ENCODE measurements at places on chromosomes 12 and 14.
A peak's percentile ranks its signal among the peaks of the same experiment; 100 is the strongest.

DNA sequence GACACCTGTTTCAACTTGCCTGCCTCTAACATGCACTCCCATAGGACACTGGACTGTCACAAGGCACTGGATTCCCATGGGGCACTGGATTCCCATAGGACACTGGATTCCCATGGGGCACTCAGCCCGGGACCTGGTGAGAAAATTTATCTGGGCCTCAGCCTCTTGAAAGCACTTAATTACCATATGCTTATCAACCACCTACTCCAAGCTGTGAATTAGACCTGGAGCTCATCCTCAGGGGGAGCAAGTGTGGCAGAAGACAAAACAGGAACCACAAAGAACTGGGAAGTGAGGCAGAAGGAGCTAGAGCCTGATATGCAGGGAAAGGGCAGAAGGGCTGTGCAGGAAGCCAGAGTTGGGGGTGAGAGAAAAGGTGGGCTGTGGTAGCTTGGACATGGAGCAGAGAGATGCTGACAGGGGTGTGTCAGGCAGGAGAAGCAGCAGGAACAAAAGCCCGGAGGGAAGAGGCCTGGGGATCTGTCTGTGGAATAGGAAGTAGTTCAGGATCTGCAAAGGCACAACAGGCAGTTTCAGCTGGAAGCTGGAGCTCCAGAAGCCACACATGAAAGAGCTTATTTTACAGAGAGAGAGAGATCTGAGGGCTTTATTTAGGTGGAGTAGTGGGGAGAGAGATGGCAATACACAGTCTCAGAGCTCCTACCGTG is 3.1 kb downstream of the KRT82 start:
- DNase-seq = no peak

GRCh38 chr12:19242581-19242980 is 113.0 kb downstream of the PLEKHA5 start:
- no peak for DNase-seq

GRCh38 chr14:62706217-62706616 is 339.0 kb downstream of the KCNH5 start:
- DNase-seq = no peak

- no peak for DNase-seq
Observed at GRCh38 chr12:69123919-69124638, 115.3 kb upstream of the CPSF6 start.

DNA sequence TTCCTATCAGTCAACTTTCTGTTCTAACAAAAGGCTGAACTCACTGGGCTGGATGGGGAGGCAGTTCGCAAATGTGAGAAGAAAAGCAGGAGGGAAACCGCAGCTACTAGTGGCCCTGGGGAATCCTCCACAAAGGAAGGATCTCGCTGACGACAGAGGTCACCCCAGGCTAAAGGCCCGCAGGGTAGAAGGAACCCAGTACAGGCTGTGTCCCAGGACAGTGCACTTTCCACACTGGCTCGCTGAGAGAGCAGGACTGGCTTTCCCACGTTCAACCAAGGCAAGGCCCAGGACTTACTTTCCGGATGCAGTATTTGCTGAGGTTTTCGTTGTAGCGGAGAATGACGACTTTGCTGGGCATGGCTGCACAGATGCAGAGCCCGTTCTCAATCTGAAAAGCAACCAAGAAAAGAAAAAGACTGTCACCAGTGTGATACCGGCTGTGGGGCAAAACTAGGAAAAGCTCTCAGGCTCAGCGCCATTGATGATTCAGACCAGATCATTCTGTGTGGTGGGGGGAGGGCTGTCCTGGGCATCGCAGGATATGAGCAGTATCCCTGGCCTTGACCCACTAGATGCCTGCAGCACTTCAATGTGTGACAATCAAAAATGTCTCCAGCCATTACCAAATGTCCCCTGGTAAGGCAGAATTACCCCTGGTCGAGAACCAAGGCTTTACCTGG is 36.3 kb downstream of the PRKAB1 start:
- peak; percentile 71 for DNase-seq

- DNase-seq = no peak
Observed at GRCh38 chr14:93535537-93535936, 104.8 kb downstream of the UNC79 start.

DNA sequence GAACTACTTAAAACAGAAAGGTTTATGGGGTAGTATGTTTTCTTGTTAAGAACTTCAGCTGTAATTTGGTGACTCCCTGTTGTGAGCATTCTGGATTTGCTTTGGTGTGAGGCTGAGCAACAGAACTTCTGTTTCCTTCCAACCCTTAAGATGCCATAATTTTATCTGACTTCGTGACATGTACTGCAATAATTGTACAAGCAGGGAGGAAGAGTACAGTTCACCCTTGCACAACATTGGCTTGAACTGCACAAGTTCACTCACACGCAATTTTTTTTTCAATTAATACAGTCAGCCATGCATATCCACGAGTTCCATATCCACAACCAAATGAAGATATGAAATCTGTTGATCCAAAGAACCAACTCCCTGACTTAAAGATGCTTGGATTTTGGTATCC is 42.9 kb upstream of the ANKS1B start:
- DNase-seq = no peak

- DNase-seq = no peak
Observed at GRCh38 chr12:45329238-45329637, 113.3 kb downstream of the ANO6 start.

- DNase-seq = peak; percentile 21
Observed at GRCh38 chr12:116236148-116236731, 41.3 kb downstream of the MED13L start.

DNA sequence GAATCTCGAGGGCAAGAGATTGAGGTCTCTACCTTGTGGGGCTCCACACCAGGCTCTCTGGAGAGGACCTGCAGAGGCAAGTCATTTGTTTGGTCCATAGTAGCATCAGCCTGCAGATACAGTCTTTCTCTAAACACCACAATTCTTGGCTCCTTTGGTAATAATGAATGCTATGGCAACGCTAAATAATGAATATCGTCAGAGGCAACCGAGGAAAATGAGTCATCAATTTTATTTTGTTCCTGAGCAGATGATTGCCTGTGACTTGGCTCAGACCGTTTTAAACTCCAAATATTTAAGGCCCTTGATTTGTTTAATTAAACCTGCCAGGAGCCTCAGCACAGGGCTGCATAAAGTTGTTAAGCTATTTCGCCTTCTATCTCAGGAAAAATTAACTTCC is 924.1 kb upstream of the TMEM132C start:
- DNase-seq = no peak

GRCh38 chr14:100590726-100591452 is 3.7 kb upstream of the BEGAIN start:
- no peak for DNase-seq

- DNase-seq = no peak
Observed at GRCh38 chr12:13084898-13085640, 18.4 kb downstream of the GSG1 start.

GRCh38 chr14:64654246-64654900 is 49.9 kb upstream of the PLEKHG3 start:
- DNase-seq = peak; percentile 72

DNA sequence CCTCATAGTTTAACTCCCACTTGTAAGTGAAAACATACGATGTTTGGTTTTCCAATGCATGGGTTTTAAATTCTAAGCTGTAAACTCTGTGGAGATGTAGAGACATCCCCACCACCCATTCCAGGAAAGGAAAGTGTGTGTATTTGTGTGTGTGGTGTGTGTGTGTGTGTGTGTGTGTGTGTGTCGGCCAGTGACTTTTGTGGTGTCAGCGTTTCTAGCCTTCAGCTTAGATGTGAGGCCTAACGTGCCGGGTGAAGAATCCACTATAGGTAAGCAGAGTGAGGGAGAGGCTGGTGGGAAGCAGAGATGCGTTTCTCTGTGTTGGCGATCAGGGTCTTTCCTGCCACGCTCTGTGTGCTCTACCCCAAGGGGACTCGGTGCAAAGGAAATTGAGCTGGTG is 93.0 kb downstream of the SLC24A4 start:
- no peak for DNase-seq

- peak; percentile 25 for DNase-seq
Observed at GRCh38 chr14:100755649-100756048, 29.0 kb downstream of the DLK1 start.

DNA sequence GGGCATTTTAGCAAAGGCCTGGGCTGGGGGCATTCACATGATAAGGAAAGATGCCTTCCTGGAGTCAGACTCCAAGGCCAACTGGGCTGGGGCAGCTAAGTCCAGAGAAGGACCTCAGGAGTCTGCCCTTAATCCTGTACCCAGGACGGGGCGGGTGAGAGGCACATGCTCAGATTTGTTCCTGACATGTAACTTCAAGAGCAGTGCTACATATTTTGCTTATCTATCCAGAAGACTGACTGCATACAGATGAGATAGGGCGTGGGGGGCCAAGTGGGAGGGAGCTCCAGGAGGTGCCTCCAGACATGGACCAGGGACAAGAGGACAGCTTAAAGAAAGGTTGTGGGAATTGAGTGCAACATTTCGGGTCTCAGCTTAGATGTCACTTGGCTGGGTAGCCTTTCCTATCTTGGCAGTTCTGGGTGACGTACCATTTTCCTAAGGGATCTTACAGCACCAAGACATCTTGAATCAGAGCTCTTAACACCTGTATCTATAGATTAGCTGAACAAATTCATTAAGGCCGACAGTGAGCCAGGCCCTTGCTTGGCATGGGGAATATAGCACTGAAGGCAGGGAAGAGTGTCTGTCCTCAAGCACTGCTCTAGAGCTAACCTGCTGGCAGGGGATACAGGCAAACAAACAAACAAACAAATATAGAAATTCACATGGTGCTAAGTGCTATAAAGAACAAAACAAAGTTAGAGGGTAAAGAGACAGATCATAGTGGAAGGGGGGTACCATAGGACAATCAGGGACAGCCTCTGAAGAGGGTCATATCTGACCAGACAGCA is 61.2 kb downstream of the PTPN21 start:
- DNase-seq = no peak
